ENCODE measurements at places on chromosomes 2 and 18.

GRCh38 chr2:64203858-64204632 is 59.8 kb upstream of the PELI1 start:
- no peak for DNase-seq

DNA sequence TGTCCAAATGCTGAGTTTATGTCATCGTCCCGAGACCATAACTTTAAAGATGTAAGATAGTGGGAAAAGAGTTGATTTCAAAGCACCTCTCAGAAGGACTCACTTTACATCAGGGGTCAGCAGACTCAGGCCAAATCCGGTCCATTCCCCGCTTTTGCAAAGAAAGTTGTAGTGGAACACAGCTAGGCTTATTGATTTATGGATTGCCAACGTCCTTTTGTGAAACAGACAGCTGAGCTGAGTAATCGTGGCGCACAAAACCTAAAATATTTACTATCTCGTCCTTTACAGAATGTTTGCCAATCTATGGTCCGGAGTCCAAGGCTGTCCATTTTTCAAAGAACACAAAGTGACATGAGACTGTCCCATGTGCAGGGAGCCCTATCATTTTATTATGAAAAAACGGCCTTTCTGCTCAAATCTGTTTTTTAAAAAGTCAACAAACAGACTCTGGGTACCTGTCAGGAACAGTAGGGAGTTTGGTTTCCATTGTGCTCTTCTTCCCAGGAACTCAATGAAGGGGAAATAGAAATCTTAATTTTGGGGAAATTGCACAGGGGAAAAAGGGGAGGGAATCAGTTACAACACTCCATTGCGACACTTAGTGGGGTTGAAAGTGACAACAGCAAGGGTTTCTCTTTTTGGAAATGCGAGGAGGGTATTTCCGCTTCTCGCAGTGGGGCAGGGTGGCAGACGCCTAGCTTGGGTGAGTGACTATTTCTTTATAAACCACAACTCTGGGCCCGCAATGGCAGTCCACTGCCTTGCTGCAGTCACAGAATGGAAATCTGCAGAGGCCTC is at the start of gene IL1RN:
Gene IL1RN (plus strand): TSS at position 754 of the 801 bp plus-strand sequence. CDS start 27 bp downstream, at position 781.
- DNase-seq, result no peak

DNA sequence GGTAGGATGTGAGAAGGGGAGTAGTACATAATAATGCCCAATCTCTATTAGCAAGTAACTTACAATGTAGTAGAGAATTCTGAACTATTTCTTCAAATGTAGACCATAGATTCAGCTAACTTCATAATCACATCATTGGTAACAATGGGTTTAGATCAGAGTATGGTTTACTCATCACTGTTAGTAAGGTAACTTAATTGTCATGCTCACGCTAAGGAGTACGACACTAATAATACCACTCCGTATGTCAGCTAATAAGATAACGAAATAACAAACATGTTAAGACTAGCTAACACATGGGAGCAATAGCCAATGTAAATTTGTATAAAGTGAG is 56.4 kb upstream of the CCDC141 start:
- no peak for DNase-seq

DNA sequence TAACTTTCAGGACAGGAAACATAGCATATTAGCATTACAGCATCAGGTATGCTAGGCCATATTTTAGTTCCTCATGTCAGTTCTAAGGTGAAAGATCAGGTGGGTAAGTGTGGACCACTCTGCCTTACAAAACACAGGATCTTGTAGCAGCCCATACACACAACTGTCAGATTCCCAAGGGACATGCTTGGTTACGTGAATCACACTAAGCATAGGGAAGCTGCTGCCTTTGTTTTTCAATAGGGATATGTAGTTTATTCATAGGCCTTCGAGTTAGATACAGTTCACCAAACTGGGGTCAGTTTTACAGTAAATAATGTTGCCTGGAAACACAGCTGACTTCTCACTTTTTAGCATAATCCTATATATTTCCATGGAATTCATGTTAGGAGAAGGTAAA is 116.1 kb upstream of the OTX1 start:
- DNase-seq, result no peak

- DNase-seq, result no peak
Observed at GRCh38 chr2:44954447-44954888, 13.0 kb downstream of the SIX3 start.

GRCh38 chr2:60391649-60392375 is 161.6 kb downstream of the BCL11A start:
- DNase-seq, result no peak

- DNase-seq, result no peak
Observed at GRCh38 chr18:27717816-27718215, 459.1 kb downstream of the CDH2 start.

DNA sequence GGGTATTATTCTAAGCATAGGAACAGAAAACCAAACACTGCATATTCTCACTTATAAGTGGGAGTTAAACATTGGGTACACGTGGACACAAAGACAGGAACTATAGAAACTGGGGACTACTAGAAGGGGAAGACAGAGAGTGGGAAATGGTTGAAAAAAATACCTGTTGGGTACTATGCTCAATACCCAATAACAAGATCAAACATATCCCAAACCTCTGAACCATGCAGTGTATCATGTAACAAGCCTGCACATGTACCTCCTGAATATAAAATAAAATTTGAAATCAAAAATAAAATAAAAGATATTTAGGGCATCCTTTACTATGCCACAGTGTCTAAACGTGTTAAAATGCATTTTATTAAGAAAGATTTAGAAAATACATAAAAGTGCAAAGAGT is 221.0 kb upstream of the TFPI start:
- no peak for DNase-seq

DNA sequence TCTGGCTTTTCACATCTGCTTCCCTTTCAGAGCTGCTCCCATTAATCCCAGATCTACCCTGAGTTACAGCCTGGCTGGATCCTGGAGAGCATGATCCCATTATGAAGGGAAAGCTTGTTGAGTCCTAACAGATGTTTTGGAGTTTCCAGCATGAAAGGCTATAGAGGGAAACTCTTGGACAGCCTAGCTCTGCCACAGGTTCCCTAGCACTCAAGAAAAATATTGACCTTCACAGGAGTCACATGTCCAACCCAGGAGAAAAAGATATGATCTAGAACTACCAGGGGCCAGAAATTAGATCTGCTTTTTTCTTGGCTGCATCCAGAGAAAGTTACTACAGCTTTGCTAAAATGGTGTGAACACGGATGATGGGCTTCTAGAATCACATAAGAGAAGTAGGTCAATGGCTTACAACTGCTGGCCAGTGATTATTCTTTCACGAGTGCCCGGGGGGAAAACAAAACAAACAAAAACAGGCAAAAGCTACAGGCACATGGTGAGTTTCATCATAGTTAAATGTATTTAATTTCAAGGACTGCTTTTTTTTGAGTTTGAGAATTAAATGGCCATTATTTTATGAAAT is 15.9 kb downstream of the CCDC93 start:
- DNase-seq, result no peak

DNA sequence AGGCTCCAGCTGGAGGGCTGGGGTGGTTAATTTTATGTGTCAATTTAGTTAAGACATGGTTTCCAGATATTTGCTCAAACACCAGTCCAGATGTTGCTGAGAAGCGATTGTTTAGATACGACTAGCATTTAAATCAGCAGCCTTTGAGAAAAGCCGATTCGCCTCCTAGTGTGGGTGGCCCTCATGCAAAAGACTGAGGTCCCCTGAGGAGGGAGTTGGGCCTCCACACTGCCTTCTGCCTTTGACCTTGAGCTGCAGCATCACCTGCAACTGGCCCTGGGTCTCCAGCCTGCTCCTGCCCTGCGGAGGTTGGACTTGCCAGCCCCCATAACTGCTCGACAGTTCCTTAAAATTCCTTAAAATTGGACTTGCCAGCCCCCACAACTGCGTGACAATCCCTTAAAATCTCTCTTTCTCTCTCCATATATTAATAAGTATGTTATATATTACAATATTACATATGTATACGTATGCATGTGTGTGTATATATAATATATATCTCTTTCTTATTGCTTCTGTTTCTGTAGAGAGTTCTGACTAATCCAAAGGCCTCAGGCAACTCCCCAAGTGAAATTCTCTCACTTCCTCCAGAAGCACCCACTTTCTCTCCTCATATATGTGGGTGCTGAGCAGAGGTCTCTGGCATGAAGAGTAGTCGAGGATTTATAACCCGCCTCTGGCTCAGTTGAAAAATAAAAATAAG is 14.4 kb downstream of the FBLN7 start:
- DNase-seq, result no peak

DNA sequence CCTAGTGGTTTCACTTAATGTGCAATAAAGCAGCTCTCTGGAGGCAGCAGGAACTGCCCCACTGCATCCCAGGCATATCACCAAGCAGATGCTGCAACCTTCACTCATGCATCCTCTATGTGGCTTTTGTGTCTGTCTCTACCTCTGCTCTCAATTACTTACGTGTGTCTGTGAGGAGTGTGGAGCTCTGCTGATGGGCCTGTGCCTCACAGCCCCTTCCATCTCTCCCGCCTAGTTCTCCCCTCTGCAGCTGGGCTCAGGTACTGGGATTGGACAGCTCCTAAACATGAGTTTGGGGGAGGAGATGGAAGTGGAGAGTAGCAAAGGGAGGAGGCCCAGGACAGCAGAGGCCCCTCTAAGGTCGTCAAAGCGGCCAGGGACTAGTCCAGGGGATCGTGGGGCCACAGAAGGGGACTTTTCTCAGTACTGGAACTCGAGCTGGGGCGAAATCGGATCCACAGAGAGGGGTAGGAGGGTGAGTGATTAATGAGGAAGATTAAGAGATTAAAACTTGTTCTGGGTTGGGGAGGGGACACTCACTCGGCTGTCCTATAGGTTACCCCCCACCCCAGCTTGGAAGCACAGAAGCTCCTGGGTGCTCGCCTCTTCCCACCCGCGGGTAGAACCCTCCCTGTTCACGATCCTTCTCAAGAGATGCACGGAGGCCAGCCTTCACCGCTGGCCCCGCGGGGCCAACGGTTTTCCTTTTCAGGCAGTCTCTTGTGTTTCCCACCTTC is 2.1 kb upstream of the LBX2 start:
- no peak for DNase-seq

- no peak for DNase-seq
Observed at GRCh38 chr2:224310943-224311625, 90.8 kb downstream of the FAM124B start.

DNA sequence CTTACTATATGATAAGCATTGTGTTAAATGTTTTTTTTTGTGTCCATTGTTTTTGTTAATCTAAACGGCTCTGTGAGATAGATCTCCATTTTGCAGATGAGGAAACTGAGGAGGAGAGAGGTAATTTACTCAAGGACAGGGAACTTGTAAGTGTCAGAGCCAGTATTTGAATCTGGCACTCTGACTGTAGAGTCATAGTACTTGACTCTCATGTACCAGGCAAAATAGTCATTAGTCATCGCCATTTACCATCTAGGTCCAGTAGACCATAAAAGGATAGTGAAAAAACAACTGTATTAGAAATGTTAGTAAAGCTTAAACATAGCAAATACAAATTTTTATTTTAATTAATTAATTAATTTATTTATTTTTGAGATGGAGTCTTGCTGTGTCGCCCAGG is 4.8 kb downstream of the PSMD14 start:
- no peak for DNase-seq

DNA sequence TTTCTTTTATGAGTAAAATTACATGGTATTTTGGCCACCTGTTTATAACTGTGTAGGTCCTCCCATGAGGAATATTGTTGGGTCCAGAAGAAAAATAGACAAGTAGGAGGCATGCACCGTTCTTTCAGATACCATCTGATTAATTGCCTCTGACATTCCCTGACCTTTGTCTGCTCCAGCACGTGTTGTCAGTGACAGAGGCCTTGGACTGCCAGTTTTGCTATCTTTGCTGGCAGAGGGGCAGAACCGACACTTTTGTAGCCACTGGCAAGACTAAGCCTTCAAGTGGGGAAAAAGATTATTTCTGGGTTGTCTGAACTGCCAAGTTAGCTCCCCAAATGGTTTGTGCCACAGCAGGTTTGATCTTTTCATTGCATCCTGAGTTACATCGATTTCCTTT is 276.9 kb downstream of the CAMKMT start:
- DNase-seq, result no peak

DNA sequence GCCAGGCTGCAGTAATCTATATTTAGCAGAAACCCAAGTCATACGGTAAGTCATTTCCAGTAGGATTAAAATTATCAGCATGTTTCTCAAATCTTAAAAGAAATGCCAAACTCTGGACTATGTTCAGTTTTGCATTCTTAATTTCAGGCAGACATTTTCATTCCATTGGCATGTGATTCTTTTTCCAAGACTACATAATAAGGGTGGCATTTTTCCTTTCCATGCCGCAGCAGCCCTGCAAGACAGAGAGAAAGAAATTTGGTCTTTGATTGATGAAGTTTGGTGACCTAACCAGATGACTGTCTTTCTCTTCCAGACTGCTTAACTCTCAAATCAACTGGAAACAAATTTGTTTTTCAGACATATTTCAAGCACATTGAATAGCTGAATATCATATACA is 118.1 kb downstream of the FHOD3 start:
- DNase-seq, result no peak

DNA sequence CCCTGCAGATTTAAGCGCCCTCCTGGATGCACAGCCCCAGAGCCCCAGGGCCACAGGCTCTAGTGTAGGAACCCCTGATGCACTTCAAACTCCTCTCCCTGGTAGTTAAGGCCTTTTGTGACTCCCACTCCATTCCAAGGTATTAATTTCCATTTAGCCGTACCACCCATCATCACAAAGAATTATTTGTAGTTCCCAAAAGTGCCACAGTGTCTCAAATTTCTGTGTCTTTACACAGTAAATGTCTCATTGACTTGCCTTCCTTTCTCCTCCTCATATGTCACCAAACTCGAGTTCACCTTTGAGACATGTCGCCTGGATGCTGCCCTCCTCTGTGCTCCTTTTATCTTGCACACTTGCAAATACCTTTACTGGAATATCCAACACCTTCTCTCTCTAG is 25.9 kb downstream of the PECR start:
- no peak for DNase-seq

- DNase-seq, result no peak
Observed at GRCh38 chr2:167582619-167583018, 664.8 kb downstream of the STK39 start.

DNA sequence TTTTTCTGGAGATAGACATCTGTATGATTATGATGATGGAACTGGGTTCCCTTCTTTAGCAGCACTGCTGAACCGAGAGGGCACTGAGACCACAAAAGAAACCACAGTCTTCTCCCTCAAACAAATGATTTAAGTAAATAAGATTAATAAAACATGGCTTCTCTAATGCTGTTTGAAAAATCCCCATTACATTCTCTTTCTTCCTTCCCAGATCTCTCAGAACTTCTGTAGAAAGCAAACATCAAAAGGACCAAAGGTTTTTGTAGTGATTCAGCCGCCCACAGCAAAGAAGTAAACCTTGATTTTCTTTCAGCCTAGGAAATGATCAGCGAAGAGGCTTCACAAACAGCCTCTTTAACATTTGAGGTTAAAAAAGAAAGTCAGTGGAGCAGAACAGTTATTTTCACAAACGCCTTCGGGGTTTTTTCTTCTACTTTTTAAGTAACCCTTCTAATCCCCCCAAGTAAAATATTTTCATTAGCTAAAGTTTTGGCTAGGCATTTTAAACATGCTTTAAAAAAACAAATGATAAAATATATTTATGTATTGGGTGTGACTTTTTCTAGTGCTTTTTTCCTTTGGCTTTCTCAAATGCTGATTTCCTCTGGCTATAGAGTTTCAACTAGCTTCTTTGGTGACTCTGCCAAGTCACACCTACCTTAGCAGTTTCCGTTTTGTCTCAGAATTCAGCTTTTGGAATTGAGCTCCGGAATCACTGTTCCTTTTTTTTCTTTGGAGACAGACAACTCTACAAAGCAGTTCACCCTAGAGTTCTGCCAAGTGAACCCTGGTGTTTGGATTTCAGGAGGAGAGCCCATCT is 89.6 kb downstream of the UPP2 start:
- DNase-seq, result no peak

- no peak for DNase-seq
Observed at GRCh38 chr2:9974343-9974742, 22.9 kb downstream of the GRHL1 start.

All from stimulated activated CD8-positive, alpha-beta memory T cell treated with anti-CD3 and anti-CD28 coated beads, Interleukin-15, amount 100 ng/mL, for 24 hours (primary cell).